Spinal cord (tissue), 10 donors: ENCODE measurements at places on chromosomes 7 and 10. TPM values are rescaled to one million over a fixed set of nuclear protein-coding genes. Genes with fewer than 3 reads are reported as not detected.

The NEBL gene
- total RNA-seq = 103 TPM

The SLC29A3 gene
- total RNA-seq = 3.5 TPM

The UNC5B gene
- 10.7 TPM for total RNA-seq

The ATOH7 gene
- 0.39 TPM for total RNA-seq

GRCh38 chr7:106767498-106768323 is 97.4 kb upstream of the PIK3CG start:
- DNase-seq = no peak

- no peak for DNase-seq
Measured at GRCh38 chr7:156889089-156889488, 3.9 kb downstream of the LMBR1 start.

- DNase-seq = no peak
Measured at GRCh38 chr10:84360637-84361365, 32.4 kb downstream of the CCSER2 start.

DNA sequence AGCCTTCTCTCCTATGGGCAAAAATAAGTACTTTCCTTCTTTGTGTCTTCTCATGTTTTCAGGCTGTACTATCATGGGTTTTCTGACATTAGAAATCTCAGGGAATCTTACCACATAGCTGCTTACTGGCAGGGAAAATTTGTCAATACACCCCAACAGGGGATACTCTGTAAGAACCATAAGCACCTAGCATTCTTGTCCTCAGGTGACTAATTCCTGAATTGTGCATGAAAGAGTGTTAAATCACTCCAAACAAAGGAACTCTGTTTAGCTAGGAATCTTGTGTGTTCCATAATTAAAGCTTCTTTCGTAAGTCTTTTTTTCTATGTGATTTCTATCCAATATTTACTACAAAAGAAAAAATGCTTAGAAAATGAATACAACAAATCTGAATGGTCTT is 206.7 kb upstream of the POT1 start:
- no peak for DNase-seq

GRCh38 chr7:84841809-84842208 is 345.0 kb downstream of the SEMA3D start:
- no peak for DNase-seq

- DNase-seq = no peak
Measured at GRCh38 chr10:23448802-23449570, 10.1 kb downstream of the OTUD1 start.

DNA sequence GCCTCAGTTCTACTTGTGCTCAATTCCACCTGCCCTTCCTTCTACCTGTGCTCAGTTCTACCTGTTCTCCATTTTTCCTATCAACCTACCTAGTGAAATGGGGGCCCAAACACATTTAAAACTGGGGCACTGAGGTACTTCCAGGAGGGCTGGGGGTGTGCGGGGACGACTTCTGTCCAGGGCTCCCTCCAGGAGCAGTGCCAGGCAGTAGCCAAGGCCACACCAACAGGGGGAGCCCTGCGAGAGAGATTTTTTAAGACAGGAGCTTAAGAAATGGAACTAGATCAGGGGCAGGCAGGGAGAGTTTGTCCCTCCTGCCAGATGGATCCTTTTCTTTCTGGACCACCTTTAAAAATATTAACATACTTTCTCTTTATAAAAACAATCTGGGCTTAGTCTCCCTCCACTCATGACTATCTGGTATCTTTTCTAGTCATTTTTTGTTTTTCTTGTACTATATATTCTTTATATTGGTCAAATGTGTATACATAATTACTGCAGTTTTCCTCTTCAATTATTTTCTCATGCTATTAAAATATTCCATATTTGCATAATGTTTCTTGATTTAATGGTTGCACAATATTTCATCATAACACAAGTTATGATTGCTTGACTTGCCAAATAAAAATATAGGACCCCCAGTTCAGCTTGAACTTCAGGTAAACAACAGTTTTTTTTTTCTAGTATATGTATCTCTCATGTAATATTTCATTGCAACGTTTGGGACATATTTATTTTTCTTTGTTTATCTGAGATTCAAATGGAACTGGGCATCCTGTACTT is 47.3 kb upstream of the INSYN2A start:
- DNase-seq = no peak
